ENCODE measurements at places on chromosomes 1 and 21. TPM values are rescaled to one million over a fixed set of nuclear protein-coding genes. Genes with fewer than 3 reads are reported as not detected.

LEMD1 gene
- total RNA-seq: not detected

ERVH48-1 gene
- total RNA-seq: not detected

SRSF10 gene
- 90.9 TPM for total RNA-seq

CFAP45 gene
- total RNA-seq: 0.66 TPM

KRTAP21-2 gene
- total RNA-seq: not detected

BLACAT1 gene
- not detected for total RNA-seq

GRCh38 chr1:8082945-8083344, 56.8 kb upstream of the ERRFI1 start:
- H3K36me3 ChIP-seq: no peaks in the 10 kb centered on the region
- no peaks in the 10 kb centered on the region for H3K4me1 ChIP-seq
- DNase-seq: no peak
- no peak overlapping the region for H3K4me3 ChIP-seq
- H3K27me3 ChIP-seq: no peaks in the 10 kb centered on the region

DNA sequence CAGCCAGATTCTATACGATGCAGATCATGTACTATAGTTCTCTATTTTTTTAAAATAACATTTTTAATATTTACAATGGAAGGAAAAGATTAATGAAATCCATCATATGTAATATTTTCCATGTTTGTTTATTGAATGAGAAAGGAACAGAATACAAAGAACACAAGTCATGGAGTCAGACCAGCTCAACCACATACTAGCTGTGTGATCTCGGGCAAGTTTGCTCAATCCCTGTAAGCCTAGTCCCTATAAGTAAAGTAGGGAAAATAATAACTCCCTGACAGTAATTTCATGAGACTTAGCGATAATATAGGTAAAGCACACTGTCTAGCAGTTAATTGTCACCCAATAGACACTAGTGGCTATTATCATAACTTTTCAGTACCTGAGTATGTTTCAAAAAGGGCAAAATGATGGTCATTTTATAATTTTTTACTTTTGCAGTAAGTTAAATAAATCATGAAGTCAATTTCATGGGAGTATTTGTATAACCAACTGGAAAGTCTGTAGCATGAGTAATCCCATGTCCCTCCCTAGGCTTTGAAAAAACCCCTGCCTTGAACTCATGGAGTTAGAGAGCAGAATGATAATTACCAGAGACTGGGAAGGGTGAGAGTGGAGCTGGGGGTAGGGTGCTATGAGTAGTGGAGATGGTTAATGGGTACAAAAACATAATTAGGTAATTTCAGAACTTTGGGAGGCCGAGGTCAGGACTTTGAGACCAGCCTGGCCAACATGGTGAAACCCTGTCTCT, 37.0 kb upstream of the EPS15 start:
- no peaks in the 10 kb centered on the region for H3K4me1 ChIP-seq
- H3K27ac ChIP-seq: no peak overlapping the region
- no peaks in the 10 kb centered on the region for H3K27me3 ChIP-seq

DNA sequence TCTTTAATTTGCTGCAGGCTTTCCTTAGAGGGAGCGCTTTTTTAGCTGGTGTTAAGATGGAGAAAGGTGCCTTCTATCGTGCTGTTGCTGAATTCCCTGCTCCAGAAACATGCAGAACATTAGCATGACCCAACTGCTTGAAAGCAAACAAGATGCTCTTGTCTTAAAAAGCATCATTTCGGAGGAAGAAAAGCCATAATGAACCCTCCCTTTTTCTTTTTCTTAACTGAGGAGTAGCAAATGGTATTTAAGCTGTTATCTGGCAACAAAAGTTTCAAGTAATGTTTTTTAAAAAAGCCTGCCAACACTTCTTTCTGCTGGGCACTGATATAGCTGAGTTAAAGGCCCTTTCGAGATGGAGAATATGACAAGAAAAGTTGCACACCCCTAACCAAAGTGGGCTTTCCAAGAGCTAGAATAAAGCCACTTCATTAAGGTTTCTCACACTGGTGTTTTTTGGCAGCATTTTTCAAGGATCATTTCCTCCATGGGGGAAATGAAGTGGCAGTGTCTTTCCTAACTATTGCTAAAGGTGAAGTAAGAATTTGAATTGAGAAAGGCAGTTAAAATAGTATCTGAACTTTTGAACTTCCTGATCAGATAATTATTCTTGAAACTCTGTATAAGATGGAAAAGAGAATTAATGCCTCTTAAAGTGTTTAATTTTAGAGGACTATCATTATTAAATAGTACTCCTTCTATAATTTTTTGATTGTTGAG, 38.8 kb downstream of the ST6GALNAC5 start:
- DNase-seq: no peak
- H3K36me3 ChIP-seq: no peaks in the 10 kb centered on the region
- H3K4me1 ChIP-seq: no peaks in the 10 kb centered on the region
- no peak overlapping the region for H3K27ac ChIP-seq
- H3K4me3 ChIP-seq: no peak overlapping the region

DNA sequence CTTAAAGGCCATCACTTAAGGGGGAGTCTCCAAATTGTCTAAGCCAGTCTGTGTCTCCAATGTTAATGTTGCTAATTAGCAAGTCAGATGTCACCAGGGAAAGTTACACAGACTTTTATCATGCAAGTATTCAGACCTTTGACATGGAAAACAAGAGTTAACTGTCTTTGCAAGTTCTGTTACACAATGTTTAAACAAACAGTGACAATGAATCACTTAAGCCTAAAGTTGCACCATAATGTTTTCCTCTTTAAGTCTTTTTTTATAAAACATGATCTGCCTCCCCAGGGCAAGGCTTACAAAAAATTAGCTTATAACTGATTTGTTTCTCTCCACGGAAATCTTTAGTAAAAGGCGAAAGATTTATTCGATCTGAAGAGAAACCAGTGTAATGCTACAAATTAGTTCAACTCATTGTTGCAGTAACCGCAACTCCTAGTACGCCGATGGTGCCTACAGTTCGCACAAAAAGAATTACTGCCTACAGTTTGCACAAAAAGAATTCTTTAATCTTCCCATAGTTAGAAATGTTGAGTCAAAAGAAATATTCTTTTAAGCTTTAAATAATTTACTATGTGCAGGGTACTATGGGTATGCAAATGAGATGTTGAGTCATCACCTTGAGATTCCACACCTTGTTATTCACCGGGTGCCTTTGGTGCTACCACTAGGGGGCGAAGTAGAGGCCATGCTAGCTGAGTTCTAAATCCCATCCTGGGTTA, 45.3 kb downstream of the HHAT start:
- H3K27ac ChIP-seq: peak overlapping the region; percentile 70
- H3K4me3 ChIP-seq: no peak overlapping the region
- H3K36me3 ChIP-seq: no peaks in the 10 kb centered on the region

- no peaks in the 10 kb centered on the region for H3K36me3 ChIP-seq
- H3K4me3 ChIP-seq: no peak overlapping the region
- H3K4me1 ChIP-seq: no peaks in the 10 kb centered on the region
- DNase-seq: no peak
- H3K27me3 ChIP-seq: no peaks in the 10 kb centered on the region
These were observed 12.7 kb upstream of the ZMYM6 start for GRCh38 chr1:35044431-35044830.

- H3K4me1 ChIP-seq: no peaks in the 10 kb centered on the region
- no peaks in the 10 kb centered on the region for H3K27me3 ChIP-seq
- no peaks in the 10 kb centered on the region for H3K36me3 ChIP-seq
- H3K4me3 ChIP-seq: no peak overlapping the region
- H3K27ac ChIP-seq: no peak overlapping the region
These were observed 21.0 kb upstream of the FUCA1 start for GRCh38 chr1:23889074-23889473.

- H3K4me3 ChIP-seq: no peak overlapping the region
- no peak overlapping the region for H3K27ac ChIP-seq
- no peaks in the 10 kb centered on the region for H3K36me3 ChIP-seq
- H3K4me1 ChIP-seq: peaks cover 9% of the 10 kb centered on the region
- no peaks in the 10 kb centered on the region for H3K27me3 ChIP-seq
These were observed 32.7 kb downstream of the UCK2 start for GRCh38 chr1:165860065-165860464.

DNA sequence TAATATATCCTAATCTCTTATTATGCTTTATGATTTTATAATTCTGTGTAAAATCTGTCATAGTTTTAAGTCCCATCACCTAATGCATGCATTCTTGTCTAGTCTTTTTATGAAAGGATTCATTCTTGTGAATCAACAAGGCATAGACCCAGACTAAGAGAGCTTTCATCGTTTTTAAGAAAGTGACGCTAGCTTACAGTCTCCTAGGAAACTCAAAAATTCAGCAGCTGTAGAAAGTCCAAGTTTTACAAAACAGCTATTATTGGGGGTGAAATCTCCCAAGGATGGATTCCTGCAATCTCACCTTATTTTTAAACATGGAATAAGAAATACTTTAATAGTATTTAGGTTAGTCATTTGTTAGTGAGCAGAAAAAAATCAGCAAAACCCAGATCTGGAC, 104.7 kb downstream of the NCAM2 start:
- H3K27ac ChIP-seq: no peak overlapping the region
- peaks cover 6% of the 10 kb centered on the region for H3K4me1 ChIP-seq
- H3K27me3 ChIP-seq: no peaks in the 10 kb centered on the region

DNA sequence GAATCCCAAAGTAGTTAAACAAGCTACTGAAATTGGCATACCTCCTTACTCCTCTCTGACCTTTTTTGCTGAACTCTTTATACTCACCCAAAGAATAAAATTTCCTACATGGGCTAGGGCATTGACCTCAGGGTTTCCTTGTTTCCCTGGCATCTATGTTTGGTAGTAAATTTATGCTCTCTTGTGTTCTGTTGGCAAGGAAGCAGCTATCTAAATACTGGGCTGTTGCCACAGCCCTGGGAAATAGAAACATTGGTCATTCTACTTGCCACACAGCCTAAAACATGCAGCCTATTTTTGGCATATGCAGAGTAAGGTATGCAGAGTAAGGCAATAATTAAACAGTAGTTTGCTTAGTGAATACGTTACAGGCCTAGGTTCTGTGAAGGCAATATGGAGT, 351.4 kb downstream of the HLX start:
- no peak overlapping the region for H3K27ac ChIP-seq
- H3K36me3 ChIP-seq: no peaks in the 10 kb centered on the region
- no peaks in the 10 kb centered on the region for H3K4me1 ChIP-seq
- no peak for DNase-seq

GRCh38 chr1:30450818-30451233, 272.6 kb downstream of the MATN1 start:
- DNase-seq: no peak
- H3K27ac ChIP-seq: no peak overlapping the region
- H3K4me3 ChIP-seq: no peak overlapping the region

GRCh38 chr1:94755675-94756074, 64.5 kb upstream of the SLC44A3 start:
- H3K27ac ChIP-seq: no peak overlapping the region
- H3K36me3 ChIP-seq: no peaks in the 10 kb centered on the region
- DNase-seq: peak; percentile 69
- peaks cover 6% of the 10 kb centered on the region for H3K4me1 ChIP-seq
- no peak overlapping the region for H3K4me3 ChIP-seq
